ENCODE measurements at places on chromosomes 16 and 17.
A peak's percentile ranks its signal among the peaks of the same experiment; 100 is the strongest.

- DNase-seq, result no peak
These were observed 609.4 kb upstream of the SOX9 start for GRCh38 chr17:71511266-71511995.

- no peak for DNase-seq
These were observed 18.2 kb downstream of the ZCCHC14 start for GRCh38 chr16:87474566-87474996.

- DNase-seq, result no peak
These were observed 64.2 kb downstream of the SPECC1 start for GRCh38 chr17:20073055-20073979.

DNA sequence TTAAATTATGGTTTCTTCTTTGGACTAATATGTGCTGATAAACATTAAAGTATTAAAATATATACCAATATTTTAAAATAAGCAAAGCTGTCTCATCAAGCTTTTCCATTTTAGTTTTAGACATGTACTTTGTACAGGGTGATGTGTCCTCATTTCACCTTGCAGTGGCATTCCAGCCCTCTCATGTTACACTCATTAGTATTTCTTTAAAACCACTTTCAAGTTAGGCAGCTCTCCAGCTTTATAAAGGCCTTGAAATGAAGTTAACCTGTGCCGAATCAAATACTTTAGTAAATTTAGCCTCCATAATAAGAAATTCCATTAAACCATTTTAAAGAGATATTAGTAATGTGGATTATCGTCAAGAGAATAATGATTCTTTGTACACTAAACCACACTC lies 107.6 kb upstream of the HLF start:
- DNase-seq, result no peak

DNA sequence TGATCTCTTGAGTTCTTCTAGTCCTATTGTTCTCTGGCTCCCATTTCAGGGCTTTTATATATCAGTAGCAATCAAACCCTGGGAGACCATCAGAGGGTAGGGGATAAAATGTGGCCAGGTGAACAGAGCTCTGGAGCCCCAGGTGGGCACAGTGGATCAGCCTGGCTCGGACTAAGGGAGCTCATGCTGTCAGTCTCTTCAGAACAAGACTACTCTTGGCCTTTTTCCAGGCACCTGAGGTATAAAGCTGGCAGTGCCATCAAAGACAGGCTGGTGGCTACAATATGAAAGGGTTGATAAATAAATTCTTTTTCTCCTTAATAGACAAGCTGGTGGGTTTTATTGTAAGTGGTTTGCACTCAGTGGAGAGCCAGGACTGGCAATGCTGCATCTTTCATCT lies 160.0 kb upstream of the CCL2 start:
- no peak for DNase-seq

DNA sequence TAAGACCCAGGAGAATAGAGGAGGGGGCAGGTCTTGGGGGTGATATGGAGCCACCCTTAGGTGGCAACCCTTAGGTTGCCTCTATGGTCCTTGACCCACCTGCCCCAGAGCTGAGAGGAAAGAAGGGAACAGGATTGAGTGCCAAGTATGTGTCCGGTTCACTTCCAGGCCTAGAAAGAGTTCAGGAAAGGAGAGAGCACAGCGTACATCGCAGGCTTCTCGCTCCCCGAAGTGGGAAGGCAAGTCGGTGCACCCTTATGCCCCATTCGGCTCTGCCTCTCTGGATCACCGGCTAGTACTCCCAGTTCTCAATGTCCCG lies 631 bp downstream of the SP6 start:
- DNase-seq, result no peak

DNA sequence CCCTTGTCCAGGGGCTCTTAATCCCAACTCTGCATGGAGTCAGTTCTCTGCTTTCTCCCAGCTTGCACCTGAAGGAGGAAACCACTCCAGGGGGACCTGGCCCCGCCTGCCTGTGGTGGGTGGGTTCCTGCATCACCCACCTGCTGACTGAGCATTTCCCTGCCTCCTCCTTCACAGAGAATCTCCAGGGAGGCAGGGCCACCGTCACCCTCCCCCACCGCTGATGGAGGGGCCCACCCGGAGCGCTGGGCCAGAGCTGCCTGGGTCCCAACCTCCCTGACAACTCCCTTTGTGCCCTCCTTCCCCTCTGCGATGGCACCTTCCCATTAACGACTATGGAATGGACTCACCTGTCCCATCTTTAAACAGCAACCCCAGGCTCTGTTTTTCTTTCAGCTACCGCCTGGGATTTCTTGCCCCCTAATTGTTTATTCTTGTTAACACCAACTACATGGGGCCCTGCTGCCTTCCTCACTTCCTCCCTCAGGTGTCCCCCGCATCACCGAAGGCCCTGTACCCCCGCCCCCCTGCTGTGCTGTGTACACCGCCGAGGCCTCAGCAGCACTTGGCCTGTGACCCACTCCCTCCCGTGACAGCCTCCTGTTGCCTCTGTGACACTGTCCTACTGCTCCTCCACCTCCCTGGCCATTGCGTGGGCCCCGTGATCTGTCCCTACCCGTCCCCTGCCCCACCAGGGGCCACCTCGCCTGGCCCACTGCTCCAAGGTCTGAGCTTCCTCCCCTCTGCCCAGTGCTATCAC lies 842 bp upstream of the TEDC2 start:
- no peak for DNase-seq

DNA sequence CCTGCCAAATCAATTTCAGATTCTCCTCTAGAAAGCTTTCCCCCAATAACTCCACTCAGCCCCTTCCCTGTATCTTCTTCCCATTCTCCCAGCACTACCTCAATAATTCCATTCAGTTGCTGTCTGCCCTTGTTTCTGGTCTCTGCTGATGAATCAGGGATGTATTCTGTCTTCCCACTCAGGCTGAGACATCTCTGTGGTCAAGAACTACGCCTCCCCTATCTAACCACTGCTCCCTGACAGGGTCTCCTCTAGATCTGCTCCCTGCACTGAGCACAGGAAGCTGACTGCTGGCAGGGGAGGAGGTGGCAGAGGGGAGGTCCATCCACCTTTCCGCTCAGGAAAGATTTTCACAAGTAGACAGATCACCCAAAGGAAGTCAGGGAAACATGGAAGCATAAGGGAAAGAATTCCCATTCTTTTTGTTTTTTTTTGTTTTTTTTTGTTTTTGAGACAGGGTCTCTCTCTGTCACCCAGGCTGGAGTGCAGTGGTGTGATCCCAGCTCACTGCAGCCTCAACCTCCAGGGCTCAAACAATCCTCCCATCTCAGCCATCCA lies 16.9 kb upstream of the SP2 start:
- no peak for DNase-seq

GRCh38 chr17:36066365-36066985 lies 2.4 kb downstream of the CCL18 start:
- no peak for DNase-seq

- DNase-seq, result no peak
These were observed 71.7 kb downstream of the ARHGAP17 start for GRCh38 chr16:24943471-24943870.

- DNase-seq, result no peak
These were observed 736 bp downstream of the SPATA20 start for GRCh38 chr17:50547736-50548083.

DNA sequence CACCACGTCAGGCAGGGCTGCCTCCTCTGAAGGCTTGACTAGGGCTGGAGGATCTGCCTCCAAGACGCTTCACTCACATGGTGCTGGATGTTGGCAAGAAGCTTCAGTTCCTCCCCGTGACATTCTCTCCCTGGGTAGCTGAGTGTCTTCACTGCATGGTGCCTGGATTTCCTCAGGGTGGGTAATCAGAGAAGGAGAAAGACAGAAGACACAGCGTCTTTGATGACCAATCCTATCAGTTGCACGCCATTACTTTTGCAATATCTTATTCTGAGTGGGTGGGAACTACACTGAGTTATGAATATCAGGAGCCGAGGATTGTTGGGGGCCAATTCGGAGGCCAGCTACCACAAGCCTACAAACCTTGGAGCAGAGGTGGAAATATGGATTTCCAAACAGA lies 139.7 kb downstream of the SHISA6 start:
- DNase-seq, result no peak

DNA sequence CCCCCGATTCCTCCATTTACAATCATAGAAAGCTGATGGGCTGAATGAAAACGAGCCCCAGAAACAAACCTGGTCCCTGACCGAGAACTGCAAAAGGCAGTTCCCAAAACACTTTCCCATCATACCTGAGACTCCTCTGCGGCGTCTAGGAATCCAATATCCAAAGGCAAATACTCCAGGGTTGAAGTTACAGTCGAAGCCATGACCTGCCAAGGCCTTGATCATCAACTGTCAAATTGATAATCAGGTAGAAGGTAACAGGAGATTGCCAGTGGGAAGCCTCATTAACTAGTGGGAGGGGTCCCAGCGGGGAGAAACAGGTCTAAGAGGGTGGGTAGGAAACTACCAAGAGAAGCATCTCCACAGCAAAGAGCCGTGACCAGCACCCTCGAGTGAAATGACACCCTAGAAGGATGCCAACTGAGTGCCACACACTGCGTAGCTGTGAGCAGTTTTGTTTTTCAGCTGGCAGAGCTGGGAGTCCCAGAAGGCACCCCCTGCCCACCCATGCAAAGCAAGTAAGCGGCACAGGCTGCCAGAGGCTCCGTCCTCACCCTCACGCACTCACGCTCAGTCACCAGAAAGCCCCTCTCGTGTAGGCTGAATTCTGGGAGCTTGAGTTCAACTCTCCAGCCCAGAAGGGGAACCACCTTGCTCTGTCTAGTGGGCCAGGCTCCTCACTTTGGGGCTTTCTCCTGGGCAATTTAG lies 146.1 kb downstream of the GAS7 start:
- DNase-seq, result no peak

GRCh38 chr16:48054881-48055601 lies 100.8 kb downstream of the ABCC12 start:
- no peak for DNase-seq

- DNase-seq, result no peak
These were observed 171.9 kb downstream of the IRX5 start for GRCh38 chr16:55102531-55102930.

- no peak for DNase-seq
These were observed 162.6 kb downstream of the TOX3 start for GRCh38 chr16:52384378-52384777.

DNA sequence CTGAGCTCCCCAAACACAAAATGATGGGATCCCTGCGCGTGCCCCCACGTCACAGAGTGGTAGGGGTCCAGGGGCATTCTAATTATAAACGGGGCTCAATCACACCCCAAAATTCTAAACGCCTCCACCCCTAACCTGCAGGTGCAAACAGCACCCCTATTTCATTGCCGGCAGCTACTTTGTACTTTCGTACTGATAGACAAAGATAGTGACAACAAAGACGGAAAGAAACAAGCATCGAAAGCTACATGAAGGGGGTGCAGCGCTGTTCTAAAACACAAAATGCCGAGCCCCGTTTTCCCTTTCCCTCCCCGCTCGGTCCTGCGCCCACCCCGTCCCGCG lies 13.9 kb downstream of the MIS12 start:
- DNase-seq, result peak; percentile 17

DNA sequence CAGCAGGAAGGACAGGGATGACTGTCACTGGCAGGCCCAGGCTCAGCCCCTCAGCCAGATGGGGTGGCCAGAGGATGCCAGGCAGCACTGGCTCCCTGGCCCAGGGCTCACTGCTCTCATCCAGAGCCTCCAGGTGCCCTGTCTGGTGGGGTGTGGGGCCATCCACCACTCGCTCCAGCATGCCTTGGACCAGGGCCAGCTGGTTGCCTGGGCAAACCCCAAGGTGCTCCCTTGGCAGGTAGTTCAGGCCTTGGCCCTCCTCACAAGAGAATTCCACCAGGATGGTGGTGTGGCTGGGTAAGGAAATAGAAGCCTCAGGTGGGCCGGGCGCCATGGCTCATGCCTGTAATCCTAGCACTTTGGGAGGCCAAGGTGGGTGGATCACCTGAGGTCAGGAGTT lies 29.4 kb downstream of the LGALS9 start:
- no peak for DNase-seq

- no peak for DNase-seq
These were observed 138.5 kb upstream of the CACNG3 start for GRCh38 chr16:24117680-24118079.

GRCh38 chr17:3754458-3755334 lies 31.0 kb downstream of the HASPIN start:
- no peak for DNase-seq

- no peak for DNase-seq
These were observed 5.6 kb downstream of the MEIOC start for GRCh38 chr17:44661835-44662234.

DNA sequence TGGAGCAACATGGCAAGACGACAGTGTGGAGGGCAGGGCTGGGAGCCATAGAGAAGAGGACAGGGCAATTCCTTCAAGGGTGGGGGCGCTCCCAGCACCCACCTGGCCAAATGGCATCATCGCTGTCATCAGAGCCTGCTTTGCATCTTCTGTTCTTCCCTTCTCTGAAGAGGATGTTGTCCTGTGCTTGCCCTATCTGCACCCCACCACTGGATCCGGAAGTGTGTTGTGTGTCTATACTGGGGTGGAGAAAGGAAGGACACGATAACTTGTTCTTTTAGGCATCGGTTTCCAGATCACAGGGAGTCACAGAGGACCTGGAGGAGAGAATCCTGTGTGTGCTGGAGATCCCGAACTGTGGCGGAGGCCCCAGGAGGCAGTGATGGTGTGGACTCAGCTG lies 25.7 kb upstream of the ANKRD40CL start:
- DNase-seq, result no peak

GRCh38 chr16:89314357-89314756 lies 96.9 kb downstream of the ZNF778 start:
- DNase-seq, result no peak

DNA sequence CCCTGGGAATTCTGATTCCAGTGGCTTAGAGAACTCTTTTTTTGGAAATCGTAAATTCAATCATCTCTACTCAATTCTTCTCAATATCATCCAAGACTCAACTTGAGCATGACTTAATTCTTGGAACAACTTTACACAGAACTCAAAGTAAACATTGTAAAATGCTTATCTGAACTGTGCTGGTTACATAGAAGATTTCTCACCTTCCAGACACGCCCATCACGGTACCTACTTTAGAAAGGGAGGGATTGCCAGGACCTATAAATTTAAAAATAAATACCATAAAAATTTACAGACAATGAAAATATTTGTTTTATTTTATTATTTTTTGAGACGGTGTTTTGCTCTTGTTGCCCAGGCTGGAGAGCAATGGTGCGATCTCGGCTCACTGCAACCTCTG lies 26.5 kb downstream of the MAP1LC3B start:
- no peak for DNase-seq

Data from amygdala (tissue), 56 donors.